Mucosa of descending colon (tissue), 3 donors: ENCODE measurements at places on chromosomes 1 and 21. TPM values are rescaled to one million over a fixed set of nuclear protein-coding genes. Genes with fewer than 3 reads are reported as not detected.

Gene SKI
- total RNA-seq: 86.6 TPM

Gene SAMD13
- total RNA-seq: 6.8 TPM

Gene SERPINC1
- total RNA-seq: not detected

Gene SESN2
- 20.4 TPM for total RNA-seq

Gene EDN2
- 5.8 TPM for total RNA-seq

Gene TMEM81
- total RNA-seq: 2.3 TPM

Gene OR2G6
- total RNA-seq: not detected

Gene GJA8
- not detected for total RNA-seq

Gene GUCA2A
- total RNA-seq: 1,254 TPM

Gene FAM72A
- total RNA-seq: 0.84 TPM

Gene PCSK9
- 9.2 TPM for total RNA-seq

Gene RHEX
- 3.9 TPM for total RNA-seq

Gene CD1D
- 5.4 TPM for total RNA-seq

Gene ADGRB2
- 3.8 TPM for total RNA-seq

Gene TEDDM1
- total RNA-seq: not detected

Gene TNFAIP8L2
- 2.5 TPM for total RNA-seq

Gene GCSAML
- 0.32 TPM for total RNA-seq

Gene SPRR2E
- total RNA-seq: not detected

Gene ATAD3A
- 18.8 TPM for total RNA-seq

Gene INSRR
- total RNA-seq: 0.09 TPM

Gene ATAD3C
- 0.55 TPM for total RNA-seq

Gene FCER1G
- total RNA-seq: 27.1 TPM

Gene TRABD2B
- 2.0 TPM for total RNA-seq

Gene TMEM183A
- 93.2 TPM for total RNA-seq

Gene CHIT1
- not detected for total RNA-seq

Gene KLHDC8A
- total RNA-seq: 0.17 TPM
